SW 1271 (cell line): ENCODE measurements at places on chromosomes 7 and 10.

GRCh38 chr10:73247509-73248258 lies 629 bp upstream of the DNAJC9 start:
- DNase-seq = no peak

- no peak for DNase-seq
Observed at GRCh38 chr7:104156842-104157277, 51.0 kb downstream of the ORC5 start.

DNA sequence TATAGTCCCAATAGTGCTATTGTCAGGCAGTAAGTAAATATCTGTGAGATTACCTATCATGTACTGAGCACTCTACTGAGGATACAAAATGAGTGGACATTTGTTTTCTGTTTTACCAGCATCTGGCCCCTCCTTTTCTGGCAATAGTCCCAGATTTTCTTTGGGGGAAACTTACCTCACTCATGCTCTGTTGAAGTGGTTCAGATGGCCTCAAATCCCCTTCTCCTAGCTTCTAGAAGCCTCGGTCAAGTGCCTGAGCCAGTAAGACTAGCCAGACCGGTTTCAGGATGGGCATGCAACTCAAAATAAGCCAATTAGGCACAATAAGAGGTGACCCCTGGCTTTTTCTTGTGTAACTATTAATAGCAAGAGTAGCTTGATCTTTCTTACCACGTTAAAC lies 19.7 kb downstream of the TRDMT1 start:
- DNase-seq = no peak

- DNase-seq = no peak
Observed at GRCh38 chr7:32068411-32069101, 1.7 kb downstream of the PDE1C start.

GRCh38 chr10:76631884-76632766 lies 1005.5 kb downstream of the KCNMA1 start:
- no peak for DNase-seq

GRCh38 chr7:93858857-93859256 lies 31.7 kb downstream of the TFPI2 start:
- DNase-seq = no peak

DNA sequence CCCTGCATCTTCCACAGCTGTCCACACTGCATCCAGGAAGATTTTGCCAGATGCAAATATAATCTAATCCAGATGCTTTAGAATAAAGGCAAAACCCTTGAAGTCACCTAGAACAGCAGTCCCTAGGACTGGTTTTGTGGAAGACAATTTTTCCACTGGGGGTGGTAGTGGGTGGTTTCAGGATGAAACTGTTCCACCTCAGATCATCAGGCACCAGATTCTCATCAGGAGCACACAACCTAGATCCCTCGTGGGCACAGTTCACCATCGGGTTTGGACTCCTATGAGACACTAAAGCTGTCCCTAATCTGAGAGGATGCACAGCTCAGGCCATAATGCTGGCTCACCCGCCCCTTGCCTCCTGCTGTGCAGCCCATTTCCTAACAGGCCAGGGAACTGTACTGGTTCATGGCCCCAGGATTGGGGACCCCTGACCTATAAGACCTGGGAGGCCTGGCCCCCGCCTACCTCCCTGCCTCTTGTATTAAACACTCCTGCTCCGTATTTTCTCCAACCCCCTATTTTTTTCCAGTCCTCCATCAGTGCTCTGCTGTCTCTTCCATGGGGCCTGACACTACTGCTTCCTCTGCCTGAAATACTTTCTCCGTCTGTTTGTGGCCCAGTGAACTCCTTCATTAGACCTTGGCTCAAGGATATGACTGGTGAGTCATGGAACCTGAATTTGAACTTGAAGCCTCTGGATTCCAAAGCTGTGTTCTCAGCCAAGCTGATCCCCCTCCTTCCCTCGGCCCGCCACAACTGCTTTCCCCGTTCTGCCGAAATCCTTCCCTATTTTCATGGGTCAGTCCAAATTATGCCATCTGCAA lies 79.9 kb upstream of the RHEB start:
- DNase-seq = peak; percentile 95

- no peak for DNase-seq
Observed at GRCh38 chr7:77184990-77185389, 14.6 kb downstream of the FGL2 start.

- no peak for DNase-seq
Observed at GRCh38 chr10:1873661-1874315, 136.5 kb upstream of the ADARB2 start.

- DNase-seq = no peak
Observed at GRCh38 chr7:15104411-15105092, 202.0 kb upstream of the DGKB start.

- peak; percentile 67 for DNase-seq
Observed at GRCh38 chr7:44240983-44241510, 40.3 kb downstream of the YKT6 start.

- DNase-seq = no peak
Observed at GRCh38 chr10:52279546-52279945, 34.5 kb upstream of the DKK1 start.

DNA sequence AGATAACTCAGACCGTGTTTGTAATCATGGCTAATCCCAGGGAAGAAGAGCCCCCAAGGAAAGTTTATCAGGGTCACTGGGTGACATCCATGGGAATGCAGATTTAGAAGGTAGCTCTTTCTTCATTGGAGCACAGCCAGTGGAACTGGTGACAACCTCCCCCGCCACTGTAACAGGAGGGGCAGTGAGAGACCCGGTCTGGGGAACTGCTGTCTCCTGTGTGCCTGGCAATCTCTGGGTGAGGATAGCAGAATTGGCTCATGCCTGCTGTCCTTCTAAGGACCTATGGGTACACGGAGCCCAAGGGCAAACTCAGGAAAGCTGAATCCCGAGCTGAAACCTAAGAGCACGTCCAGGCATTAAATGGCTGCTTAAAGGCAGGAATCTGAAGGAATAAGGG lies 341.6 kb downstream of the ABCA13 start:
- no peak for DNase-seq

DNA sequence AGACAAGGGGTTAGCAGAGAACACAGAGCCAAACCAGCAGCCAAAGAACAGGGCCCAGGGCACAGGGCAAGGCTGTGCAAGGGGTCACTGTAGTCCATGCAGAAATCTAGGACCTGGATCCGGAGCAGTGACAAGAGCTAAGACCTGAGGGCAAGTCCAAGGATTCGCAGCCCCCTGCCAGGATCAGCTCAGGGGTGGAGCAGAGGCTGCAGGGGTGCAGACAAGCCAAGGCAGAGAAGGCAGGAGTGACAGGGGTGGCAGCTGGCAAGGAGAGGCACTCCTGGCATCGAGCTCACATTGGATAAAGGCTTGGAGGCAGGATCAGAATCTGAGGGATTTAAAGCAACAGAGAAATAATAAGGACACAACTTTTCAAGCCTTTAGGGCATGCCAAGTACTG lies 80.7 kb upstream of the NANOS1 start:
- no peak for DNase-seq

- no peak for DNase-seq
Observed at GRCh38 chr7:70371652-70372051, 760.3 kb upstream of the GALNT17 start.

- DNase-seq = no peak
Observed at GRCh38 chr10:100350914-100351485, 4.0 kb downstream of the SCD start.

GRCh38 chr7:47277321-47277781 lies 304.6 kb downstream of the TNS3 start:
- no peak for DNase-seq

GRCh38 chr10:77531441-77532001 lies 106.1 kb downstream of the KCNMA1 start:
- peak; percentile 78 for DNase-seq

DNA sequence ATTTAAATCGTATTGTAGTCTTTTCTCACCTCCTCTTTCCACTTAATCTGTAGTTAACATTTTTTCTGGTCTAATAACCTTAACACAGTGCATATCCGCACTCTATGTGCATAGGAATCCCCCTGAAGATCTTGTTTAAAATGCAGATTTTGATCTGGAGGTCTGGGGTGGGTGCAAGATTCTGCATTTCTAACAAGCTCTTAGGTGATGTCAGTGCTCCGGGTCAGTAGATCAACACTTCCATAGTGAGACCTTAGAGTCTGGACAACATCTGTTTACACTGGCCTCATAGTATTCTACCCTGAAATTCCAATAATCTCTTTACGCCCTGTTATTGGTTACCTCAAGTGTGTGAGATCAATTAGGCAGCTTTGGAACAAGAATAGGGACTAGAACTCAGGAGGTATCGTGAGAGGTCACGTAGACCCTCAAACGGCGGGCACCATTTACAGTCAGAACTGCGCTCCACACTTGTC lies 434 bp upstream of the PLEKHA8 start:
- DNase-seq = no peak

GRCh38 chr7:84477786-84478478 lies 283.3 kb upstream of the SEMA3A start:
- no peak for DNase-seq

DNA sequence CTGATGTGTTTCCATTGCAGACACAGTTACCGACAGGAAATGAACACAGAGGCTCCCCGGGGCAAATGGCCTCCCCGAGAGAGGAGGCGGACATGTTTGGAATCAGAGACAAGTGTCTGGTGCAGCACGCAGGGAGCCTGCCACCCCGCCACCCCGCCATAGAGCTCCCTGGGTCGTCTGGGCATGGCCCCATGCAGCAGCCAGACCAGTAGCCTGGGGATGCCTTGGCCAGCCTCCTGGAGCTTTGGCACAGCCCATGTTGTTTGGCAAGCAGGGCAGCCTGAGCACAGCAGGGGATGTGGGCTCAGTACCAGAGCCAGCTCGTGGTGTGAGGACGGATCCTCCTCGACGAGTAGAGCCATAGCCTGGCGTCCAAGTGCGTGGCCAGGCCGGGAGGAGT lies 80.8 kb downstream of the NKX6-2 start:
- DNase-seq = no peak

GRCh38 chr7:103628742-103629141 lies 182.7 kb upstream of the SLC26A5 start:
- no peak for DNase-seq

GRCh38 chr10:97914837-97915211 lies 65.2 kb downstream of the GOLGA7B start:
- DNase-seq = no peak

GRCh38 chr10:58570979-58571378 lies 58.3 kb downstream of the BICC1 start:
- DNase-seq = no peak

GRCh38 chr10:50387732-50388073 lies 136.4 kb upstream of the ASAH2 start:
- DNase-seq = no peak

GRCh38 chr7:45651540-45651939 lies 77.4 kb downstream of the ADCY1 start:
- no peak for DNase-seq

DNA sequence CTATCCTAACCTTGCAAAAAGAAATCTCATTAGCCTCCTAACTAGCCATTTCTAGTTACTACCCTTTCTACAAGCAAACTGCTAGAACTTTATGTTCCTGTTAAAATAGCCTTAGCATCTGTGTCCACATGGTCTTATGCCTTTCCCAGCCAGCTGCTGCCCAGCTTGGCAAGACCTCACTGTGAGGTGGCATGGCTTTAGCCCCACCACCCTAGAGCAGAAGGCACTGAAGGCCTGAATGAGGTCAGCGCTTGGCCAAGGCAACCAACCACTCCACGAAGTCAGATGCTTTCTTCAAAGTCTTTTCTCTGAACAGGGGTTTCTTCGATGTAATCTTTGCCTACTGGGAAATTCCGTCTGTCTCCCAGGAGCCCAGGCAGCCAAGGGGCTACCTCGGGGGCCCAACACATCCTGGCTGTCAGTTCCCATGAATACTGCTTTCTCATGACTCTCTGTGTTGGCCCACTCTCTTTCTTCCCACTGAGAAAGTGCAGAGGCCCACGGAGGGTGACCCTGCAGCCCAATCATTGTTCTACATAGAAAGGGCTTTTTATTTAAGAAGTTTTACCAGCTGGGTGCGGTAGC lies 41.6 kb downstream of the POLR3A start:
- no peak for DNase-seq

DNA sequence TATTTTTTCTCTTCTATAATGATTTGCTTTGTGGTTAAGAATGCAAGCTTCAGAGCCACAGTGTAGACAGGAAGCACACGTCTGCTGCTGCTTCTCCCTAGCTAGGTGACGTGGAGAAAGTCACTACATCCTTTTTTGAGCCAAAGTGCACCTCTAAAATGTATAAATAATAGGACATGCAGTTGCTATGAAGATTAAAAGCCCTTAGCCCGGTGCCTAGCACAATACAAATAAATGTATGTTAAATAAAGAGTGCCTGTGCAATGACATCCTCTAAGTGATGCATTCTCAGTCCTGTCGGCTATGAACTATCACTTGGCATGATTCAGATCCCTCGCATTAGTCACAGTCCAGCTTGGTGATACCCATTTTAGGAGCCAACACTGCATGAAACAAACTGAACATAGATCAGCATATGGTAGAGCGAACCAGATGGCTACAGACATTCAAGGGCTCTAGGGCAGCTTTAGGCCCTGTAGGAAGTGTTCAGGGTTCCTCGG lies 4.8 kb upstream of the TRDMT1 start:
- no peak for DNase-seq

GRCh38 chr7:144133307-144133706 lies 10.3 kb downstream of the OR2A14 start:
- DNase-seq = no peak

DNA sequence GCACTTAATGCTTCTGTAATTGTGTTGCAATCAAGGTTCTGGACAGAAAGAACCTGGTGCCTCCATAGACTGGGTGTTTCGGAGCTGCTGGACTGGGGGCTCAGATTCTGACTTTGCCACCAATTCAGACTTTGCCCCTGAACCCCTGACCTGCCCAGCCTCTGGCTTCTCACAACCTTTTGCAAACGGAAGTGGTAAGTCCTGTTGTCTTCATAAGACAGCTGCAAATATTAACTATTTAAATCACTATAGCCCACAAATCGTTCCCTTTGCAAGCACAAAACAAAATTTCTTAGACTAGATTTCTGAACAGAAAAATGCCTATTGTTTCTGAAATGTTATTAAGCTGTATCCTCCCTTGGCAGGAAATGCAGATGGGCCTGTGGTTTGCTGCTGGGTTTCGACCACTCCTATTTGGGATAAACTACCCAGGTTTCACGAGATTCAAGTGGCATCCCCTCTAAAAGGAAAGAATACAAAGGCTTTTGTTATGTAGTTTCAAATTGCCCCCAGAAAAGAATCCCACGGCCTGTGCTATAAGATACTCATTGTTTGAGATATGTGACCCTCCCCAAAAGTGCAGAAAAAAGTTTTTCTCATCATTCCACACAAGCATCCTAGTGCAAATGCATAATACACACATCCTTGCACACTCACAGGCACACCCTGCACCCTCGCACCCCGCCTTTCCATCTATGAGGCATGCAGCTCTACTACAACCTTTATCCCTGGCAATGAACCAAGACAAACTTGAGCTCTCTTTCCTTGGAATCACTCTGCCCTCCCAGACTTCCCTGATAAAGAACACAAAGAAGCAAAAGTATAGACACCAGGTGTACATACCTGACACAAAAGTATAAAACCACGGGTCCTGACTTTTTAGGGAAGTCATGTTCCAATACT lies 209.1 kb downstream of the PRPF18 start:
- DNase-seq = no peak

DNA sequence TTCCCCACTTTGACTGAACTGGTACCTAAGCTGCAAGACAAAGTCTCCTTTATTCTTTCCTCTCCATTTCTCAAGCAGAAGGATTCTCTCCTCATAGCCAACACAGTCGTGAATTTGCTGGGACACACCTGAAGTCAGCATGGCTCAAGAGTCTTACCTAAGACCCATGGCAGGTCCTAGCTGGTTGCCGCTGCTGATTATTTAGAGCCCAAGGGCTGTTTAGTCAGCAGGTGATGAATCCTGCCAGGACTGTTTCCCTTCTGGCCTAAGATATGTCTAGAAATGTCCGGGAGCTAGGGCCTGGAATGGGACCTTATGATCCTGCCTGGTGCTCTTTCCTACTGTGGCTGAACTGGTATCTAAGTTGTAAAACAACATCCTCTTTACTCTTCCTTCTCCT lies 82.8 kb downstream of the AHCYL2 start:
- DNase-seq = no peak
